ENCODE measurements at places on chromosomes 16 and 17. TPM values are rescaled to one million over a fixed set of nuclear protein-coding genes. Genes with fewer than 3 reads are reported as not detected.

GRCh38 chr17:41734949-41735313 lies 488 bp upstream of the HAP1 start:
- no peak for DNase-seq

DNA sequence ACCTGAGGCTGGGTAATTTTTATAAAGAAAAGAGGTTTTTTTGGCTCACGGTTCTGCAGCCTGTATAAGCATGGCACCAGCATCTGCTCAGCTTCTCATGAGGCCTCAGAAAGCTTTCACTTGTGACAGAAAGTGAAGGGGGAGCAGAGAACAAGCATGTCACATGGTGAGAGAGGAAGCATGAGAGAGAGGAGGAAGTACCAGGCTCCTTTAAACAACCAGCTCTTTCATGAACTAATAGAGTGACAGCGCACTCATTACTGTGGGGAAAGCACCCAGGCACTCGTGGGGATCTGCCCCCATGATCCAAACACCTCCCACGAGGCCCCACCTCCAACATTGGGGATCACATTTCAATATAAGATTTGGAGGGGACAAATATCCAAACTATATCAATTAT lies 86.8 kb downstream of the USP32 start:
- no peak for DNase-seq

GRCh38 chr17:75685499-75685898 lies 18.4 kb downstream of the SAP30BP start:
- no peak for DNase-seq

DNA sequence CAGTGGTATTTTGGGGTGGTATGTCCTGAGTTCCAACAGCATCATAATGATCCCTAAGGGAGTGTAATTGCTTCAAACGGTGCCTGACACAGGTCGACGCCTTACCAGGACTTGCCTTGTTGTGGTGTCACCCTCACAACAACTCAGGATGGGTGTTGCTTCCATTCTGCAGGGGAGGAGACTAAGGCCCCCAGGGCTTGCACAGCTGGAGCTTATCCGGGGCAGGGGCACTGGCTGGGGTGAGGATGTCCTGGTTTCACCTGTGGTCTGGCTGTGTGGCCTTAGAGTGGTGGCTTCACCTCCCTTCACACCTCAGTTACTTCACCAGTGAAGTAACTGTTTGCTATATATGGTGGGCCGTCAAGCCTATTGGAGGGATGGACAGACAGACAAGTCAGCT lies 23.3 kb downstream of the LLGL2 start:
- DNase-seq: no peak

GRCh38 chr16:4081521-4082021 lies 34.7 kb downstream of the ADCY9 start:
- DNase-seq: no peak

Gene GRAP
- not detected for total RNA-seq

GRCh38 chr16:85308611-85309540 lies 196.6 kb upstream of the CIBAR2 start:
- no peak for DNase-seq

Gene ZNF19
- 2.6 TPM for total RNA-seq

GRCh38 chr16:25010542-25010941 lies 4.6 kb downstream of the ARHGAP17 start:
- no peak for DNase-seq

DNA sequence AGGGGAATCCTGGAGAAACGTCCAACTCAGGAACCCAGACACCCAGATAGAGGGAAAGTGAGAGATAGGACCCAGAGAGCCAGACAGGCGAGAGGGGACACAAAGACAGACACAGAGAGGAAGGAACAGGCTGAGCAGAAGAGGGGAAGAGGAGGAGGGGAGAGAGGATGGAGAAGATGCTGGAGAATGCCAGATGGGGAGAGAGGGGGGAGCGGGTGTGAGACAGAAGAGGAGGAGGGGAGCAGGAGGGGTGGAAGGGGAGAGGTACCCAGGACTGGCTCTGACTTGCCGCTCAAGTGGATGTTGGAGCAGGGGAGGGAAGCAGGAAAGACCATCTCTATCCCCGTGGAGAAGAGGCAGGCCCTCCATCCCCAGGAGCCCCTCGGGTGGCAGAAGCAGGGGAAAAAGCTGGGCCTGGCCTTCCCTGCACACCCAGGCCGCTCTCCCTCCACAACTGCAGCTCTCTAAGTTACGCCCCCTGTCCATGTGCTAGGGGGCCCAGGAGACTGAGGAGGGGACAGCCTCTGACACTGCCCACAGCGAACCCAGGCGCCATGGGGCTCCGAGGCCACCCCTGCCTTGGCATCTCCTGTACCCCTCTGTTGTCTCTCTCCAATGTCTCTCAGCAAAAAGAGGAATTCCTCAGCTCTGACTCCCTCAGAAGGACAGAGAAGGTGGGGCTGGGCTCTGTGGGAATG lies 4.8 kb downstream of the PPP1R9B start:
- no peak for DNase-seq

Gene MRPL10
- total RNA-seq: 72.8 TPM

- no peak for DNase-seq
Observed at GRCh38 chr17:50129728-50130558, at the start of gene SAMD14. SAMD14 (minus strand) TSS chr17:50130160; CDS start chr17:50124959, 5,201 bp downstream.

- DNase-seq: no peak
Observed at GRCh38 chr17:17985555-17985954, 12.9 kb downstream of the DRC3 start.

DNA sequence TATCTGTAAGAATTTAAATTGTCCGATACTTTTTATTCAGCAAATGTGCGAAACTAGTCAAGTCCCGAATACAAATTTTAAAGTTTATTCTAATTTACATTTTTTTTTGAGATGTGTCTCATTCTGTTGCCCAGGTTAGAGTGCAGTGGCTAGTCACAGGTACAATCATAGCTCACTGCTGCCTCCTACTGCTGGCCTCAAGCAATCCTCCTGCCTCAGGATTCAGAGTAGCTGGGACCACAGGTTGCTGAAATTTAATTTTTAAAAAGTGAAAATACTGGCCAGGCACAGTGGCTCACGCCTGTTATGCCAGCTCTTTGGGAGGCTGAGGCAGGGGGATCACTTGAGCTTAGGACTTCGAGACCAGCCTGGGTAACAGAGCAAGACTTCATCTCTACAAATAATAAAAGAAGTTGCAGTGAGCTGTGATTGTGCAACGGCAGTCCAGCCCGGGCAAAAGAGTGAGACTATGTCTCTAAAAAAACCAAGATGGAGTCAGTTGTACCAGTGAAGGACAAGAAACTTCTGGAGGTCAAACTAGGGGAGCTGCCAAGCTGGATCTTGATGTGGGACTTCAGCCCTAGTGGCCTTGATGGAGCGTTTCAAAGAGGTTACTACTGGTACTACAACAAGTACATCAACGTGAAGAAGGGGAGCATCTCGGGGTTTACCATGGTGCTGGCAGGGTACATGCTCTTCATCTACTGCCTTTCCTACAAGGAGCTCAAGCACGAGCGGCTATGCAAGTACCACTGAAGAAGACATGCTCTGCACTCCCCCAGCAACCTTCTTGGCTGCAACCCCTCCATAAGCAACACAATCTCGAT lies 5.6 kb downstream of the POLG2 start:
- no peak for DNase-seq

Gene TENT4B
- total RNA-seq: 12.4 TPM

Gene SOCS1
- total RNA-seq: 1.1 TPM

- no peak for DNase-seq
Observed at GRCh38 chr16:75687361-75687760, 10.6 kb upstream of the CPHXL2 start.

DNA sequence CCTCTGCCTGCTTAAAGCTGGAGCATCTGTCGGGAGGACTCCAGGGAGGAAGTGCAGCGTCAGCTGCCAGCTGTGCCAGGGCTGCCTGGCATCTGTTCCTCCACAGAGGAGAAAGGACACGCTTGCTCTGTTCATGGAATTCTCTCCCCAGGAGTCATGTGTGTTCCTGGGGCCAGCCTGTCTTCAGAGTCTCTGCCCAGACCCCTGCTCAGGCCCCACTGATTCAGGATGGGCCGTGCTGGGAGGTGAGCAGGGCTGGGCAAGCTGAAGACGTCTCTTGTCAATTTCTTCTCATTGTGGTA lies 24.2 kb downstream of the CRISPLD2 start:
- no peak for DNase-seq

Gene FN3KRP
- total RNA-seq: 10.6 TPM

- DNase-seq: peak; percentile 37
Observed at GRCh38 chr17:72467841-72468653, 347.2 kb downstream of the SOX9 start.

Gene CCL7
- not detected for total RNA-seq

DNA sequence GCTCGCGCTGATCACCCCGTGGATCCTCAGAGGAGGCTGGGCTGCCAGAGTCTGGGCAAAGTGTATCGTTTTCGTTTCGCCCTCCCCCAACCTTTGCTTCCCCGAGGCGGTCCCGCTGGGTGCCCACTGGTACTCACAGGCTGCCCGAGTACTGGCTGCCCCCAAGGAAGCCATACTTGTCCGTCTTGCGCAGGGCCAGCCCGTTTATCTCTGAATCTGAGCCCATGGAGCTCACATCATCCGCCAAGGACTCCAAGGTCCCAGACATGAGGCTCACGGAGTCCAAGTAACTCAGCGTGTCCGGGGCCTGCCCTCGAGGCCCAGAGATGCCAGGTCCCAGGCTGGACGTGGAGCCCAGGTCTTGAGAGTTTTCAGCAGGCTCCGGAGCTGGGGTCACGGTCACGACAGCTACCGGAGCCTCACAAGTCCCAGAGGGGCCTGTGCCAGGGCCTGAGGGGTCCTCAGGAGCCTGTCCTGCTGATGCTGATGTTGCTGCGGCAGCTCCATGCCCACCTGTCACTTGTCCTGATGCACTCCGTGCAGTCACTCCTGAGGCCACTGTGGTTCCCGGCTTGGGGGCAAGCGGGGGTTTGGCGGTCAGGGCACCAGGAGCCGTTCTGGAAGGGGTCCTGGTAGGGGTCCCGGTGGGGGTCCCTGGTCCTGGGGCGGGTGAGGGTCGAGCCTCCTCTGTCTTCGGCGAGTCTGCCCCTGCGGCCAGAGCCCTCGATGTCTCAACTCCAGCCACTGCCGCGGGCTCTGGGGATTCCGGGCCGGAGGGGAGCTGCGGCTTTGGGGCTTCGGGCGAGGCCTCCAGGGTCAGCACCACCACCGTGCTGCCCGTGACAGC lies 980 bp downstream of the TBC1D10B start:
- no peak for DNase-seq

GRCh38 chr17:80703142-80703478 lies 158.5 kb downstream of the RPTOR start:
- no peak for DNase-seq

DNA sequence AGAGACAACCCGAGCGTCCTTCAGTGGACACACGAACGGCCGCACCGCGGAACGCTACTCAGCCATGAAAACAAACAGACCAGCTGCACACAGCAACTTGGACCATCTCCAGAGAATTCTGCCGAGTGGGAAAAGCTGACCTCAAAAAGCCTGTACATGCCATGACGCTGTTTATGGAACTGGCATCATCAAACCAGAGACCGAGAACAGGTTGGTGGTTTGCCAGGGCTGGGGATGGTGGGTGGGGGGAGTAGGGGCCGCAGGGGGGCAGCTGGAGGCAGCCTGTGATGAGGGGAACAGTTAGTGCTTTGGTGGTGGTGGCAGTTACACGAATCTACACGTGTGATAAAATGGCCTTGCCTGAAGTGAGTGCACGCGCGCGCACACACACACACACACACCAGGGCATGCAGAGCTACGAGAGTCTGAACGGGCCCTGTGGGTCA lies 169.8 kb downstream of the LAT start:
- no peak for DNase-seq

DNA sequence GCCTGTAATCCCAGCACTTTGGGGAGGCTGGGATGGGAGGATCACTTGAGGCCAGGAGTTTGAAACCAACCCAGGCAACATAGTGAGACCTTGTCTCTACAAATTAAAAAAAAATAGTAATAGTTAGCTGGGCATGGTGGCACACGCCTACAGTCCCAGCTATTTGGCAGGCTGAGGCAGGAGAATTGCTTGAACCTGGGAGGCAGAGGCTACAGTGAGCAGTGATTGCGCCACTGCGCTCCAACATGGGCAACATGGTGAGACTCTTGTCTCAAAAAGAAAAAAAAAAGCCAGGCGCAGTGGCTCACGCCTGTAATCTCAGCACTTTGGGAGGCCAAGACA lies 56.9 kb upstream of the MRTFB start:
- DNase-seq: no peak

Gene KLHL10
- total RNA-seq: 0.05 TPM

Gene MTMR4
- 26.1 TPM for total RNA-seq

- no peak for DNase-seq
Observed at GRCh38 chr17:38958756-38959155, 8.4 kb downstream of the FBXO47 start.

Gene GJD3
- total RNA-seq: not detected

Gene NRN1L
- 1.9 TPM for total RNA-seq

Gene HLF
- 0.17 TPM for total RNA-seq

- peak; percentile 60 for DNase-seq
Observed at GRCh38 chr17:81365148-81365600, 30.1 kb upstream of the BAHCC1 start.

Gene LPO
- total RNA-seq: 0.07 TPM

DNA sequence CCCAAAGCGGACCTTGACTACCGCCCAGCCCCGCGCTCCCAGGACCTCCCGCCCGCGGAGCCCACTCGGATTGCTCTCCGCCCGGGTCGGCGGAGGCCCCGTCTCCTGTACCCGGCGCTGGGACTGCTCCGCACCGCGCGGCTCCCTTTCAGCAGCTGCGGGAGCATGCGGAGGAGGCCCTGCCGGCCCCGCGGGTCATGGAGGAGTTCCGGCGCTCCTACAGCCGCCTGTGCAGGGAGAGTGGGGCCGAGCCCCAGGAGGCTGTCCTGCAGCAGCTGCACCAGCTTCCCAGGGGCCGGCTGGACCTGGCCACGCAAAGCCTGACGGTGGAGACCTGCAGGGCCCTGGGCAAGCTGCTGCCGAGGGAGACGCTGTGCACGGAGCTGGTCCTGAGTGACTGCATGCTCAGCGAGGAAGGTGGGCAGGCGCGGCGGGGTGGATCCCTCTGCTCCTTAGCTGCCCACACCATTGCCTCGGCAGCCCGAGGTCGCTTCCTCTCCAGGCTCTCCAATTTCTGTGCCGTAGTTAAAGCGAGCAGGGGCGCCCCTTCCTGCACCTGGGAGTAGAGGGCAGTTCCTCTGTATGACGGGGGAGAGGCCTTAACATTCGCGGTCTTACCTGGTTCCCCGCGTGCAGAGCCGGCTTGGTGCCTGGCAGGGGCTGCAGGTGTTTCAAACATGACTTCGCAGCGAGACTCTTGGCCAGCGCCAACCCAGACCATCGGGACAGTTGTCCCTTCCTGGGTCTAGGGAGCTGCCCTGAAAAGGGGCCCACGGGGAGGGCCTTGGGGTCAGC lies 539 bp downstream of the LRRC45 start:
- DNase-seq: no peak

Gene WNT3
- total RNA-seq: 7.0 TPM

DNA sequence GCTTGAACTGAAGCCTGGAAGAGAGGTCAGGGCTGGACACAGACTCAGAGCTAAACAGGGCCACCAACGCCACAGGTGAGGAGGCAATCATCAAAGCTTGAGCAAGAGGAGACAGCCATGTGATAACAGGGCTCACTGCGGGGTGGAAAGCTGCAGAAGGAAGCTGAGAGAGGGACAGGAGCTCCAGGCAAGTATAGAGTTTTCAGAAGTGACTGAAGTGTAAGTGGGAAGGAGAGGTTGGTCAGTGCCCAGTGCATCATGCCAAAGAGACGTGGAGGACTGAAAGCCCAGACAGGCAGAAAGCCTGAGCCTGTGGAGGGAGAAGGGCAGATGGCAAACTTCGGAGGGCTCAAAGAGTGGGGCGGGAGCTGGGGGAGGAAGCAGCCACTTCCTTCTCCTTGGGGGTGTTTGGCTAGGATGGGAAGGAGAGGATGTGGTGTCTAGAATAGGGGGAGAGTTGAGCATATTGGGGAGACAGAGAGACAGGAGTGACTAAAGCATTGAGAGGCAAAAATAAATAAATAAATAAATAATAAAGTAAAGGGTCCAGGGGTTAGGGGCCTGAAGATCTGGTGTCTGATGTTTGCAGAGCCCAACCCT lies 2.6 kb downstream of the KIFC3 start:
- no peak for DNase-seq
